ENCODE measurements at places on chromosomes 16 and 17. TPM values are rescaled to one million over a fixed set of nuclear protein-coding genes. Genes with fewer than 3 reads are reported as not detected.

The FA2H gene
- 0.78 TPM for total RNA-seq

GRCh38 chr17:73404246-73404645 is 92.4 kb upstream of the CDC42EP4 start:
- no peak overlapping the region for H3K27ac ChIP-seq
- DNase-seq = no peak
- no peak overlapping the region for H3K4me3 ChIP-seq
- no peaks in the 10 kb centered on the region for H3K27me3 ChIP-seq
- peaks cover 30% of the 10 kb centered on the region for H3K36me3 ChIP-seq

DNA sequence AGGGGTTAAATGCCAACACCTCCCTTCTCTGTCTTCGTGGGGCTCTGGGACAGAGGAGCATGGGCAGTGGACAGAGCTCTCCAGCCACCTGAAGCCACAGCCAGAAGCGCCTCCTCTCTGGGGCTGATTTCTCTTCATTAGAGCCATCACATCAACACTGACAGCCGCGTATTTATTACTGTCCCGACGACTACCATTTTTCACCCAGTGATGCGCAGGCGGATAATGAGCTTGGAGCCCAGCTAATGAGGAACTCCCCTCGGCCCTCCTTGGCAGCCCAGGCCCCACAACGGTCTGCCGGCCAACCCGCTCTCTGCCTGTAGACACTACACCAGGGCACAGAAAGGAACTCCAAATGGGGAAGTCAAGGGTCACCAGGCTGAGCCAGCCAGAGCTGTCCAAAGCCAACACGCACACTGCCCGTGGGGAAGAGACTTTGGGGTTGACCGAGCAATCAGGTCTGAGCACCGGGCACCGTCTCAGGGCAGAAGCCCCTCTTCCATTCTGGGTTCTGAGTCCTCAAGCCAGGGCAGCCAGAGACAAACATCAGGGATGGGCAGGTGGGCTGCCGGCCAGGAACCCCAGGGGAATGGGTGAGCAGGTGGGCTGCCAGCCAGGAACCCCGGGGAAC is 13.2 kb downstream of the SDK2 start:
- H3K27me3 ChIP-seq = no peaks in the 10 kb centered on the region
- H3K4me1 ChIP-seq = no peaks in the 10 kb centered on the region
- no peak for DNase-seq
- H3K36me3 ChIP-seq = no peaks in the 10 kb centered on the region

The PAQR4 gene
- 2.7 TPM for total RNA-seq

The IGSF6 gene
- 0.29 TPM for total RNA-seq

The CRYBA1 gene
- total RNA-seq = not detected

The EIF3C gene
- 689 TPM for total RNA-seq

DNA sequence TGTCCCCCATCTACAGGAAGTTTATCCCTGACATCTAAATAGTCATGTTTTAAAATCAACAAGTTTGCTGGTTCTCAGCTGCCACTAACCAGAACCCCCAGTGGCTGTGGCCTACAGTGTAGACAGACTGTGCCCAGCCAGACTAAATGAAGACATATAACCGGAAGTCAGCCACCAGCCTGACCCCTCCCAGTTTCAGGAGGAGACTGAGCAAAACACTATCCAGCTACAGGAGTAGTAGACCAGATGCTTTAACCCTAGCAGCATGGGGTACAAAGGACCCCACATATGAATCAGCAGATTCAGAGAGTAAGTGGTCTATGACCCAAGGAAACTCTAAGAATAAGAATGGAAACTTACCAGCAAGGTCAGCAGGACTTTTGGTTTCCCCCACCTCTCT is 83.4 kb downstream of the HIC1 start:
- peak overlapping the region; percentile 52 for H3K4me3 ChIP-seq
- DNase-seq = no peak
- no peaks in the 10 kb centered on the region for H3K27me3 ChIP-seq
- H3K27ac ChIP-seq = peak overlapping the region; percentile 84
- H3K4me1 ChIP-seq = peaks cover 24% of the 10 kb centered on the region

- peaks cover 48% of the 10 kb centered on the region for H3K4me1 ChIP-seq
- peaks cover 19% of the 10 kb centered on the region for H3K36me3 ChIP-seq
- H3K4me3 ChIP-seq = peak overlapping the region; percentile 89
- no peak for DNase-seq
Measured at GRCh38 chr17:21212826-21213637, 929 bp downstream of the TMEM11 start.

DNA sequence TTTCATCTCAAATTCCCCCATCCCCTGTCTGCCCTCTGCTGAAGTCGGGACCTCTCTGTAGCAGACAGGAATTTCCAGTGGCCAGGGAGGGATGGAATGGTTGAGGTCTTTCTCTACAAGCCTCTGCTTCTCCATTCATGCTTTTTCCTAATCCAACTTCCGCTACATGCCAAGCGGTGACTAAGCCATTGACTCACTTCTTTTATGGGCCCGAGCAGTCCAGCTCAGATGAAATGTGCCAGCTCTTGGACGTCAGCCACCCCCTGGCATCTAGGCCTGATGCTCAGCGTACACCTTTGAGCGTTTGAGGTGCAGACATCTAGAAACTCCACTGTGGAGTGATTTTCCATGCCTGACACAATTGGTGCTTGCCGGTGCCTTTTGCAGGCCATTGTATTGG is 40.7 kb upstream of the GPR139 start:
- H3K36me3 ChIP-seq = no peaks in the 10 kb centered on the region
- H3K27ac ChIP-seq = no peak overlapping the region
- no peaks in the 10 kb centered on the region for H3K4me1 ChIP-seq
- DNase-seq = no peak
- no peak overlapping the region for H3K4me3 ChIP-seq
- H3K27me3 ChIP-seq = no peaks in the 10 kb centered on the region

GRCh38 chr16:49810831-49811230 is 45.1 kb downstream of the ZNF423 start:
- H3K27ac ChIP-seq = no peak overlapping the region
- no peaks in the 10 kb centered on the region for H3K27me3 ChIP-seq
- no peaks in the 10 kb centered on the region for H3K4me1 ChIP-seq

The GINS2 gene
- 6.0 TPM for total RNA-seq

The HCFC1R1 gene
- total RNA-seq = 20.4 TPM

- peaks cover 18% of the 10 kb centered on the region for H3K4me1 ChIP-seq
- peaks cover 89% of the 10 kb centered on the region for H3K36me3 ChIP-seq
- H3K27me3 ChIP-seq = no peaks in the 10 kb centered on the region
- peak; percentile 35 for DNase-seq
- peak overlapping the region; percentile 76 for H3K4me3 ChIP-seq
Measured at GRCh38 chr17:4073983-4074830, 68.6 kb downstream of the ZZEF1 start.

- H3K4me3 ChIP-seq = no peak overlapping the region
- no peaks in the 10 kb centered on the region for H3K36me3 ChIP-seq
- H3K27me3 ChIP-seq = no peaks in the 10 kb centered on the region
- H3K4me1 ChIP-seq = peaks cover 7% of the 10 kb centered on the region
- no peak overlapping the region for H3K27ac ChIP-seq
Measured at GRCh38 chr16:29761882-29762281, 16.1 kb upstream of the C16orf54 start.

GRCh38 chr17:50028736-50029120 is 27.2 kb upstream of the ITGA3 start:
- DNase-seq = no peak
- peaks cover 9% of the 10 kb centered on the region for H3K4me1 ChIP-seq
- H3K4me3 ChIP-seq = no peak overlapping the region
- peaks cover 27% of the 10 kb centered on the region for H3K27me3 ChIP-seq

The PPY gene
- total RNA-seq = not detected

- peak within 1 kb of the TSS; percentile 87 for H3K4me3 ChIP-seq
- H3K27ac ChIP-seq = peak within 1 kb of the TSS; percentile 54
- no peaks in the 10 kb centered on the region for H3K27me3 ChIP-seq
- peak; percentile 87 for DNase-seq
Measured at GRCh38 chr17:4899341-4900230, at the start of gene C17orf107. C17orf107 (plus strand) TSS chr17:4899536; CDS start chr17:4899763, 227 bp downstream.

DNA sequence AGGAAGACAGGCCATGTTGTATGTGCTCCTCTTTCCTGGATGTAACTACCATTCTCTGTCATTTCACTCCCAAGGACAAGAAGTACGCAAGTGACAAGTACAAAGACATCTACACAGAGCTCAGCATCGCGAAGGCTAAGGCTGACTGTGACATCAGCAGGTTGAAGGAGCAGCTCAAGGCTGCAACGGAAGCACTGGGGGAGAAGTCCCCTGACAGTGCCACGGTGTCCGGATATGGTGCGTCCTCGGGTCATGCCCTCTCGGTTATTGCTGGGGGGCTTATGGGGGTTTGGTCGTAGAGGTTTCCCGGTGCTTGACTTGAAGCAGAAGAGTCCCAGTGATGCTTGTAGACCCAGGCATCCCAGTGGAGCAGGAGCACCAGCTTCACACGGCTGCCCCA is 29.0 kb downstream of the PLD6 start:
- H3K4me3 ChIP-seq = no peak overlapping the region
- H3K36me3 ChIP-seq = peaks cover 82% of the 10 kb centered on the region
- no peaks in the 10 kb centered on the region for H3K27me3 ChIP-seq
- H3K4me1 ChIP-seq = peaks cover 52% of the 10 kb centered on the region

- no peak overlapping the region for H3K4me3 ChIP-seq
- no peak for DNase-seq
- H3K27ac ChIP-seq = no peak overlapping the region
- H3K27me3 ChIP-seq = peaks cover 15% of the 10 kb centered on the region
Measured at GRCh38 chr16:23771642-23772041, 16.8 kb downstream of the CHP2 start.

- H3K36me3 ChIP-seq = peaks cover 3% of the 10 kb centered on the region
- H3K27me3 ChIP-seq = peaks cover 45% of the 10 kb centered on the region
- no peak for DNase-seq
Measured at GRCh38 chr17:39169101-39169500, 3.1 kb upstream of the ARL5C start.

The RAB37 gene
- 11.1 TPM for total RNA-seq

GRCh38 chr17:82315703-82316358 is 1.6 kb downstream of the CD7 start:
- no peaks in the 10 kb centered on the region for H3K36me3 ChIP-seq
- DNase-seq = no peak
- no peak overlapping the region for H3K27ac ChIP-seq
- peaks cover 18% of the 10 kb centered on the region for H3K4me1 ChIP-seq

GRCh38 chr17:29205047-29205446 is 24.8 kb upstream of the MYO18A start:
- peaks cover 3% of the 10 kb centered on the region for H3K4me1 ChIP-seq
- no peaks in the 10 kb centered on the region for H3K36me3 ChIP-seq
- H3K27ac ChIP-seq = no peak overlapping the region
- H3K27me3 ChIP-seq = peaks cover 6% of the 10 kb centered on the region
- no peak overlapping the region for H3K4me3 ChIP-seq
- DNase-seq = no peak

The CYGB gene
- 0.49 TPM for total RNA-seq

DNA sequence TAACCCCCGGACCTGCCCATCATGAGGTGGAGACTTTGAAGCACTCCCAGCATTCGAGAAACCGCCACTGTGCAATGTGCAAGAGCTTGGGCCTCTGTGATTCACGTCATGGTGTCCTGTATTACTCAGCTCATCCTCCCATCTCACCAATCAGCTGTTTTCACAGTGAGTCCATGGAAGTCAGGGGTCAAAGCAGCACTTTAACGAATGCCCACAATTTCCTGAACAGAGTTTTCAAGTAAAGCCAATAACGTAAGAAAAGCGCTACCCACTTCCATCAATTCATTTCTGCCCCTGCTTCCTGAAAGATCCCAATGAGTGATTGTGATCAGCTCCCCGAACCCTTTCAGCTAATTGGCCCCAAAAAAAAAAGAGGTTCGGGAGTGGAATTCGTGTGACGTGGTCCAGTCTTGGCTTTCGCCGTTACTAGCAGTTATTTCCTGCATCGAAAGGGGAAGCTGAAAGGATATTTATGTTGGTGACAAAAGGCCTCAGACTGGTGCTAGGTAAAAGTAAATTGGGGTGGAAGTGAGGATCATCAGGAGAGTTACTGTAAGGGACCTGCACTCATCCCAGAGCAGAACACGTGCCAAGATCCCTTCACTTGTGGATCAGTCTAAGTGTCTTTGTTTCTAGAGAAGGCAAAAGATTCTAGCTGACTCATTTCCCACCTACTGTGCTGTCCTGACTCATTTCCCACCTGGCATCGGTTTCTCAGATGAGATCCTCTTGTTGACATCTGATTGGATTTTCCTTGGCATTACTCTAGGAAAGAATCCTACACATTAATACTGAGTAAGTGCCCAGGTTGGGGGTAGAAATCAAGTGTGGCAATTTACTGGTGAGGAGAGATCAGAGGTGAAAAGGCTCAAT is 136.7 kb upstream of the NUDT7 start:
- no peak for DNase-seq
- H3K4me3 ChIP-seq = no peak overlapping the region
- peaks cover 9% of the 10 kb centered on the region for H3K27me3 ChIP-seq
- no peaks in the 10 kb centered on the region for H3K4me1 ChIP-seq
- no peaks in the 10 kb centered on the region for H3K36me3 ChIP-seq

GRCh38 chr16:53542283-53542682 is 39.3 kb upstream of the AKTIP start:
- peaks cover 11% of the 10 kb centered on the region for H3K27me3 ChIP-seq
- no peak for DNase-seq
- no peaks in the 10 kb centered on the region for H3K36me3 ChIP-seq
- H3K27ac ChIP-seq = no peak overlapping the region
- peaks cover 4% of the 10 kb centered on the region for H3K4me1 ChIP-seq
- no peak overlapping the region for H3K4me3 ChIP-seq

The ATF7IP2 gene
- total RNA-seq = 48.6 TPM

The RHBDL1 gene
- 0.24 TPM for total RNA-seq

GRCh38 chr17:68611353-68612208 is 10.4 kb upstream of the FAM20A start:
- H3K27ac ChIP-seq = no peak overlapping the region
- no peaks in the 10 kb centered on the region for H3K4me1 ChIP-seq
- no peak overlapping the region for H3K4me3 ChIP-seq
- DNase-seq = no peak
- H3K27me3 ChIP-seq = peaks cover 14% of the 10 kb centered on the region
- H3K36me3 ChIP-seq = peaks cover 6% of the 10 kb centered on the region

- H3K36me3 ChIP-seq = no peaks in the 10 kb centered on the region
- H3K4me3 ChIP-seq = no peak overlapping the region
- H3K27me3 ChIP-seq = no peaks in the 10 kb centered on the region
- peaks cover 20% of the 10 kb centered on the region for H3K4me1 ChIP-seq
- DNase-seq = no peak
- H3K27ac ChIP-seq = no peak overlapping the region
Measured at GRCh38 chr17:67403065-67403464, 26.0 kb downstream of the PITPNC1 start.

- H3K27ac ChIP-seq = no peak overlapping the region
- peaks cover 3% of the 10 kb centered on the region for H3K4me1 ChIP-seq
- no peaks in the 10 kb centered on the region for H3K36me3 ChIP-seq
- no peak for DNase-seq
- H3K27me3 ChIP-seq = peaks cover 4% of the 10 kb centered on the region
Measured at GRCh38 chr17:45128989-45129388, 3.3 kb downstream of the PLCD3 start.

- H3K4me3 ChIP-seq = no peak overlapping the region
- H3K36me3 ChIP-seq = no peaks in the 10 kb centered on the region
- H3K4me1 ChIP-seq = no peaks in the 10 kb centered on the region
Measured at GRCh38 chr17:45702666-45703266, 81.4 kb upstream of the CRHR1 start.

The NPIPB6 gene
- 2.1 TPM for total RNA-seq

The TMEM106A gene
- 46.0 TPM for total RNA-seq

The SLC16A13 gene
- total RNA-seq = 11.8 TPM

- H3K4me3 ChIP-seq = no peak overlapping the region
- peaks cover 39% of the 10 kb centered on the region for H3K36me3 ChIP-seq
- peaks cover 2% of the 10 kb centered on the region for H3K4me1 ChIP-seq
- no peak for DNase-seq
Measured at GRCh38 chr16:48323783-48324775, 61.1 kb downstream of the SIAH1 start.

Data from activated B cell treated with CpG ODN at 0.5 μM for 24 hours (primary cell).